T-helper 22 cell (primary cell): ENCODE measurements at places on chromosomes 2 and 18.

DNA sequence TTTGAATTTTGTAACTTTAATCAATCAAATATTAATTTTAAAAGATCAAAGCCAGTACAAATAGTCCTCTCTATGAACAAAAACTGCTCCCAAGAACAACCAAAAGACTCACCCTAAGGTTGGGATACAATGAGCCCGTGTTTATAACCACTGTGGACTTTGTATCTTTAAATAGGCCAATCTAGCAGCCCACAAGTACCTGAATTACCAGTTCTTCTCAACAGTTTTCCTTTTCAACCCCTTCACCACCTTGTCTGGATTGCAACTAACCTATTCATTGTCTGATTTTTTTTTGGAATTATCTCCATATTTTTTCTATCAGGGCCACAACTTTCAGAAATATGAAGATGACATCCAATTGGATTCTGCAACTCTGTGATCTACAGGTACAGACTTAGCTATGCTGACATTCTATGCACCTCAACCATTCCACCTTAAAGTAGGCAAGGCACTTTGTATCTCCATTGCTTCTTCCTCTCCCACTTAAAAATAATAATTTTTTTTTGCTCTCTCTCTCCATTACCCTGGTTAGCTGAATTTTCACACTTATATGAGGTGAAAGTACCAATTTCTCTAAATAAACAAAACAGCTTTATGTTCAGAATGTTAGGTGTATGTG is 81.9 kb upstream of the MAPRE2 start:
- DNase-seq, result no peak

GRCh38 chr18:75115514-75115913 is 93.4 kb downstream of the PTGR3 start:
- DNase-seq, result no peak

DNA sequence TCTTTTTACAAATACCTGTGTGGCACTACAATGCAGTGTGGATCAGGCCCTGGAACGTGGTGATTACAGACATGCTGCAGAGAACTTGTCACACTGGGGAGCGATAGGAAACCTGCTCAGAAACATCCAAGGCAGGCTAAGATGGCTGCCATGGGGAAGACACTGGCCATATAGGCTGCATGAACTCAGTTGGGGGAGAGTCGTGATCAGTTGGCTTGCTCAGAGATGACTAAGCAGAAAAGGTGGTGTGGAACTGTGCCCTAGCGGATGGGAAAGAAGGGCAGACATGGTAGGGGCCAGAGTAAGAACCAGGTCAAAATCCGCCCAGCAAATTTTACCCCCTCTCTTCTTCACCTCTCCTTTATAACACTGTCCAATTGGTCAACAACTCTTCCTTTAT is 307.8 kb downstream of the LRRTM1 start:
- no peak for DNase-seq

GRCh38 chr2:201644001-201644400 is 698 bp upstream of the TMEM237 start:
- no peak for DNase-seq

- no peak for DNase-seq
Observed at GRCh38 chr18:5106730-5107129, 90.3 kb downstream of the AKAIN1 start.

DNA sequence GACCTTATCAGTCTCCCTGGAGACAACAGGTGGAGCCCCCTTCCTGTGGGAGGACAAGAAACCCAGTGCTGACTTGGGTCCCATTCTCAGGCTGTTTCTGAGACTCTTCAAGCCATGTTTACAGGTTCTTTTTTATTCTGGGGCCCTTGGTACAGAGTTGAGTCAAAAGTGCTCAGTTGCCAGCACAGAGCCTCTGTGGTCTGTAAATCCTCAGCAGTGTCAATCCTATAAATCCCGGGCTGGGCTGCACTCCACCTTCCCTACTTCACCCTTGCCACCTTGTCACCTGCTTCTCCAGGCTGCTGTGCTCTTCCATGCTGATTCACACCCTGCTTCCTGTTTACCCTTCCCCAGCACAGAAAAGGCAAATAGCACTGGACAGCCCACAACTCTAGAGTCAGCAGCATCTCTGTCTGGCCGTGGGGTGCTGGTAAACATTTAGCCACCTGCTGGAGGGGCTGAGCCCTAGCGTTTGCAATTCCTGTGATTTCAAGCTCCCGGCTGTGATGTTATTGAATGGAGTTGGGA is 74.7 kb downstream of the TNFRSF11A start:
- no peak for DNase-seq

GRCh38 chr18:44793685-44794084 is 113.0 kb downstream of the SETBP1 start:
- DNase-seq, result no peak

DNA sequence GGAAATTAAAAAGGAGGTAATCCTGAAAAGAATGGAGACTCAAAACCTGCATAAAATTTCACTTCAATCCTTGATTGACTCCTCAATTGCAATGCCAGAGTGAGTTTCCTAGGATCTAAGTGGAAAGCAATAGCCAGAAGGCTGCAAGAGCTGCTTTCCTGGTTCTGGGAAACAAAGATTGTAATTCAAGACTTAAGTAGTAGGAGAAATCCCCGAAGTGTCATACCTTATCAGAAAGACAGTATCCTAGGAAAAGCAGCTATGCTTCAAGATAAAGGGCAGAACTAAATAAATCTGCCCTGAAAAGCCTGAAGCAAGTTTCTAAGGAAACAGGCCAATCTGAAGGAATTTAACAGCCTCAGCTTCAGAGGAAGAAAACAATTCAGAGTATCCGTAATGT is 390.2 kb downstream of the DSC3 start:
- no peak for DNase-seq

- no peak for DNase-seq
Observed at GRCh38 chr2:101106453-101107181, 44.6 kb downstream of the TBC1D8 start.

DNA sequence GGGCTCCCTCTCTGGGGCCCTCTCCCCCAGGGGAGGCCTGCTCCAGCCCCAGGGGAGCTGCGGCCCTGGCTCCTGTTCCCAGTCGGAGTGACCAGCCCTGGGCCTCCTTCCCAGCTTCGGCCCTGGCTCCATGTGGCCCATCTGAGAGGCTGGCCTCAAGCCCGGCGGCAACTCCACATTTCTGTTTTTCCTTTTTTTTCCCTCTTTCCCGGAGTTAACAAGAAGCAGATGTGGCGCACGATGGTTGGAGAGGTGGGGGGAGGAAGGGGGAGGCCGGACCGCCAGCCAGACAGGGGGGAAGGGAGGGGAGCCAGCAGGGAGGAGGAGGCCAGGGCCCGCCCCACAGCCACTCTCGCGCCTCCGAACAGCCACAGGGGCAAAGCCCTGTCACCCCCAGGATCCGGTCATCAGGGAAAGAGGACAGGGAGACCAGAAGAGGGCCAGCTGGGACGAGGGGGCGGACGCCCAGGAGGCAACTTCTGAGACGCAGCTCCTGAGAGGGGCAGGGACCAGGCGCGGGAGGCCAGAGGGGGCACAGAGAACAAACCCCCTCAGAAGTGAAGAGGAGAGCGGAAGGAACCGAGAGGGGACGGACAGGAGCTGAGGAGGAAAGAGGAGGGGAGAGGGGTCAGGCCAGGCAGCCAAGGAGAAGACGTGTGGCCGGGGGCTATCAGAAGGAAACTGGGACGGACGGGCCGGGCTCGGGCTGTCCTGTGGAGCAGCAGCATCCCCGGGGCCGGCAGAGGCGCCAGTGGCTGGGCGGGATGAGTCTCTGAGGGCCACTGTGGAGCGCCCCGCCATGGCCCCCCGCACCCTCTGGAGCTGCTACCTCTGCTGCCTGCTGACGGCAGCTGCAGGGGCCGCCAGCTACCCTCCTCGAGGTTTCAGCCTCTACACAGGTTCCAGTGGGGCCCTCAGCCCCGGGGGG is at the start of gene EMILIN1:
Gene EMILIN1 (plus strand): TSS at position 349 of the 928 bp plus-strand sequence. CDS start 451 bp downstream, at position 800.
- no peak for DNase-seq

GRCh38 chr2:17538844-17539554 is 1.5 kb upstream of the VSNL1 start:
- DNase-seq, result no peak

GRCh38 chr18:44732238-44732563 is 51.5 kb downstream of the SETBP1 start:
- no peak for DNase-seq
